ENCODE measurements at places on chromosomes 11 and 22.

GRCh38 chr22:44382116-44383038 lies 69.6 kb upstream of the SHISAL1 start:
- DNase-seq = no peak

GRCh38 chr11:79742176-79742575 lies 301.3 kb upstream of the TENM4 start:
- DNase-seq = no peak

GRCh38 chr11:15935373-15935772 lies 421.0 kb downstream of the SOX6 start:
- no peak for DNase-seq

GRCh38 chr11:122209619-122210366 lies 93.8 kb upstream of the BLID start:
- DNase-seq = no peak

DNA sequence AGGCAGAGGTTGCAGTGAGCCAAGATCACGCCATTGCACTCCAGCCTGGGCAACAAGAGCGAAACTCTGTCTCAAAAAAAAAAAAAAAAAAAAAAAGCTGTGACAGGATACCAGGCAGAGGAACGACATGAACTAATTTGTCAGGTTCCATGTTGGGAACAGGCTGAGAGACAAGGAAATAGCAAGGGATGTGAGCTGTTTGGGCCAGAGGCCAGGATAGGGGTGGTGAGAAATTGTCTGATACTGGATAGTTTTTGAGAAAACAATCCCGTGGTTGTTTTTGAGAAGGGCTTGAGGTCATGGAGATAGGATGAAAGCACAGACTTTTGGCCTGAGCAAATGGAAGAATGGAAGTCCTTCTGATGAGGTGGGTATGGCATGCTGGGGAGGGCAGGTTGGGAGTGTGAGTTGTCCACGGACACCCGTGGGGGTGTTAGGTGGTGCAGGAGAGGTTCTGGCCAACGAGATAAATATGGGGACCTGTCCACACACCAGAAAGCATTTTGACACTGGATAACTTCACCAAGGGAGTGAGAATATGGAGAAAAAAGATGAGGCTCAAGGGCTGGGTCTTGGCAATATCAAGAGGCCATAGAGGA lies 13.7 kb downstream of the PIWIL3 start:
- DNase-seq = no peak

DNA sequence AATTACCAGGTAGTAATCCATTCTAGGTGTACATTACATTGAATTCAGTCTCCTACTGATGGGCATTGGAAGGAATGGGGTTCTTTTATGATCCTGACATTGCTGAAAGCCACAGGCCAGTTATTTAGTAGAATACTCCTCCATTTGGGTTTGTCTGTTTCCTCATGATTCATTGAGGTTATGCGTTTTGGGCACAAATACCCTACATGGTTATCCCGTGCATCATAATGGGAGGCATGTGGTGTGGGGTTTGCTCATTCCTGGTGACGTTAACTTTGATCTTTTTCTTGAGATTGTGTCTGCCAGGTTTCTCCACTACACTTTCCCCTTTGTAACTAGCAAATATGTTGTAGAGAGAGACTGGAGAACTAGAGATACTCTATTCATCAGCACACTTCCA lies 5.5 kb downstream of the FOLR3 start:
- DNase-seq = no peak

DNA sequence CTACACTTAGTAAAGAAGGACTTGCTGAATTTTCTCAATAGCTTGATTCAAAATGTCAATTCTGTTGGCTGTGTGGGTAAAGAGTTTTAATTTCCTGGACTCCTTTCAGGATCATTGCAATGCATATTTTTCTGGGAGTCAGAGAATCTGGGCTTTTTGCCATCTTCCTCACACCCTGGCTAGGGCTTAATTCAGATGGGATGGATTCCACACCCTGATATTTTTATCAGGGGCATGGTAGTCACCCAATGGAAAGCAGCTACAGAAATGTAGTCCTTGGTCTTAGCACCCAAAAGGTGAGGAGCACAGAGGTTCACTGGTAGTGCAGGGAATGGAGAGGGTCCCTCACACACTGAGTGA lies 79.3 kb downstream of the SGSM3 start:
- DNase-seq = no peak

GRCh38 chr22:47695176-47695575 lies 932.7 kb downstream of the TBC1D22A start:
- DNase-seq = peak; percentile 42

- peak; percentile 30 for DNase-seq
These were observed 469 bp upstream of the OSBP2 start for GRCh38 chr22:30694171-30694639.

GRCh38 chr11:35826949-35827348 lies 116.9 kb upstream of the LDLRAD3 start:
- DNase-seq = no peak

DNA sequence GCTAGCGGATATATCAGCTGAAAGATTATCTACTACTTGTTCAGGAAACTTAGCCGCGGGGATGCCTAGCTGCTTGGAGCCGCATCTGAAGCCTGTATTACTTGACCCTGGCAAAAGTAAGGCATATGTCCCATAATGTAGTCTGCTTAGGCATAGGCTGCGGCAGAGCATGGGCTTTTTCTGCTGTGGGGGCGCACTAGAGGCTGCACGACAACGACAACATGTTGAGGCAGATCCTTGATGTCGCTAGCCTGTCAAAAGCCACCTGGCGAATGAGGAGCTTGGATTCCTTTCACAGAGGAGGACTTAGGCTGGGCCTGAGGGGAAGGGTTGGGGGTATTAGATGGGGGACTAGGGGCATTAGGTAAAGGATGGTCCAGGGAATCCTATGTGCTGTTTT lies 1.1 kb upstream of the OR52N2 start:
- no peak for DNase-seq

- no peak for DNase-seq
These were observed 136.1 kb downstream of the DCDC1 start for GRCh38 chr11:31233425-31233824.

- DNase-seq = no peak
These were observed 49.9 kb downstream of the TENM4 start for GRCh38 chr11:79390923-79391322.

- DNase-seq = no peak
These were observed 55.1 kb upstream of the SPATA19 start for GRCh38 chr11:133900176-133901105.

DNA sequence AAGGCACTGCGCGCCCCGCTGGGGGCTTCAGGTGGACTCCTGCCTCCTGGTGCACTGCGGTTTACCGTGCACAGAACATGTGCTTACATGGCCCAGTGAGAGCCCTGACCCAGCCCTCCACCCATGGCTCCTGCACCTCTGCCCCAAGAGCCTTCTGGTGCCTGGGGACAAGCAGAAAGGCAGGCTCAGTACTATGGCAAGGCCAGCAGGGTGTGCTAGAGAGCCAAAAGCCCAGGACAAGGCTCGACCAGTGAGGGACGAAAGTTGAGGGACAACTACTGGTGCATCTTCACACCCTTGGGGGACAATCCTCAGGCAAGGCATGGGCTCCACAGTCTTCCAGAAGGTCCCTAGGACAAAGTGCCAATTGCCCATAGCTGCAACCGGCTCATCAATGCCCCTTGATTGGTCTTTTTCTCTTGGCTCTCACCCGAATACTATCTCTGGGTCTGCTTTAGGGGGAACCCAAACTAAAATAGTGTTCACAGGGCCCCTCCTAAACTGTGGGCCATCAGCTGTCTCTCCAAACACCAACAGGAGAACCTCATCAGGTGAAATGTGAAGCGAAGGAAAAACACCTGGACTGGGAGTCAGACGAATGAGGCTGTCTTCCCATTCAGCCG lies 13.5 kb downstream of the PGA5 start:
- DNase-seq = peak; percentile 33

GRCh38 chr11:70573701-70574151 lies 175.4 kb downstream of the CTTN start:
- no peak for DNase-seq

GRCh38 chr22:49344161-49344560 lies 483.5 kb downstream of the BRD1 start:
- no peak for DNase-seq

GRCh38 chr11:9003573-9004182 lies at the start of gene NRIP3:
Gene NRIP3 (minus strand): TSS chr11:9004001. CDS start chr11:9003935, 66 bp downstream.
- DNase-seq = peak; percentile 41

- no peak for DNase-seq
These were observed 150.6 kb downstream of the DSCAML1 start for GRCh38 chr11:117646411-117646810.

DNA sequence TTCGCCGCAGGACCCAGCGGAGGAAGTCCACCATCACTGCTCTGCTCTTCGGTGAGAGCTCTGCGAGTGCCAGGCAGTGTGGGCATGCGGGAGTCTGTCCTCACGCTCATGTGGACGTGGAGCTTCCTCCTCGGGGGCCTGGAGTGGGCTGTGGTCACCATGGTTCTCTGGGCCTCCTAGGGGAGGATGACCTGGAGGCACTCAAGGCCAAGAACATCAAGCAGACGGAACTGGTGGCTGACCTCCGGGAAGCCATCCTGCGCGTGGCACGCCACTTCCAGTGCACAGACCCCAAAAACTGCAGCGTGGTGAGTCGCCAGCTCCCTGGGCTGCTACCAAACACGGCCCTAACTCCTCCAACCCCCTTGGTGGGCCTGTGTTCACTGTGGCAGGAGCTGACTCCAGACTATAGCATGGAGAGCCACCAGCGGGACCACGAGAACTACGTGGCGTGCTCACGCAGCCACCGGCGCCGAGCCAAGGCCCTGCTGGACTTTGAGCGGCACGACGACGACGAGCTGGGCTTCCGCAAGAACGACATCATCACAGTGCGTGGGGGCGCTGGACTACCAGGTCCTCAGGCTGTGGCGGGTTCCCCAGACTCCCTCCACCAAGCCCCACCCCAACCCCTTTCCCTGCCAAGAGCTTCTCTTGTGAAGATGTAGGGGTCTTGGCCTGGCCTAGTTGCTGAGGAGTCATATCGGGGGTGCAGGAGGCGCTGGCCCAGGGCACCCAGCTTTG lies 36.8 kb downstream of the SGSM3 start:
- no peak for DNase-seq

Data from GM06990 (cell line).